Activated naive CD4-positive, alpha-beta T cell treated with anti-CD3 and anti-CD28 coated beads, Interleukin-2, amount 10 ng/mL, durations not matched to agents 7 days and 5 days (primary cell): ENCODE measurements at places on chromosomes 2 and 18.

GRCh38 chr2:3752376-3752775 lies 49.0 kb downstream of the DCDC2C start:
- no peak for DNase-seq
- no peaks in the 10 kb centered on the region for H3K27me3 ChIP-seq
- no peak overlapping the region for H3K27ac ChIP-seq
- no peak overlapping the region for H3K4me3 ChIP-seq
- H3K36me3 ChIP-seq, result no peaks in the 10 kb centered on the region

- no peak overlapping the region for H3K4me3 ChIP-seq
- no peaks in the 10 kb centered on the region for H3K36me3 ChIP-seq
- no peak for DNase-seq
- peaks cover 3% of the 10 kb centered on the region for H3K27me3 ChIP-seq
Measured at GRCh38 chr18:2448565-2449151, 122.6 kb downstream of the METTL4 start.

- H3K36me3 ChIP-seq, result no peaks in the 10 kb centered on the region
- no peak for DNase-seq
- H3K27ac ChIP-seq, result no peak overlapping the region
- H3K27me3 ChIP-seq, result no peaks in the 10 kb centered on the region
- H3K4me1 ChIP-seq, result no peaks in the 10 kb centered on the region
Measured at GRCh38 chr2:221286406-221286805, 285.7 kb downstream of the EPHA4 start.

GRCh38 chr18:40911041-40911440 lies 1044.0 kb upstream of the PIK3C3 start:
- H3K27ac ChIP-seq, result no peak overlapping the region
- no peak overlapping the region for H3K4me3 ChIP-seq
- H3K36me3 ChIP-seq, result no peaks in the 10 kb centered on the region
- no peaks in the 10 kb centered on the region for H3K27me3 ChIP-seq
- no peak for DNase-seq

DNA sequence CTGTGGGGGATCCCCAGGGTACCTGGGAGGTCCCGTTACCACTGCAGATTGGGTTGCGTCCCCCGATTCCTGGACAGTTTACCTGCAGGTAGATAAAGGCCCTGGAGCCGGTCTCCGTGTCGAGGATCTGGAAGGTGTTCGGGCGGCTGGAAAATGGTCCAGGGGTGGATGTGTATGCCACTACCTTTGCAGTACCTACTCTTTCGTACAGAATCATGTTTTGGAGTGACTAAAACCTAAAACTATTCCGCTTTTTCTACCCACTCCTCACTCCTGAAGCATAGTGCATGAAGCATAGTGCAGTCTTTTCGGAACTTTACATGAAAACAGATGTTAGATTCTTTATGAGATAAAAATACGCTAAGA lies 418 bp downstream of the WDR75 start:
- peaks cover 8% of the 10 kb centered on the region for H3K36me3 ChIP-seq
- peak overlapping the region; percentile 99 for H3K27ac ChIP-seq
- peaks cover 27% of the 10 kb centered on the region for H3K4me1 ChIP-seq
- no peak for DNase-seq

DNA sequence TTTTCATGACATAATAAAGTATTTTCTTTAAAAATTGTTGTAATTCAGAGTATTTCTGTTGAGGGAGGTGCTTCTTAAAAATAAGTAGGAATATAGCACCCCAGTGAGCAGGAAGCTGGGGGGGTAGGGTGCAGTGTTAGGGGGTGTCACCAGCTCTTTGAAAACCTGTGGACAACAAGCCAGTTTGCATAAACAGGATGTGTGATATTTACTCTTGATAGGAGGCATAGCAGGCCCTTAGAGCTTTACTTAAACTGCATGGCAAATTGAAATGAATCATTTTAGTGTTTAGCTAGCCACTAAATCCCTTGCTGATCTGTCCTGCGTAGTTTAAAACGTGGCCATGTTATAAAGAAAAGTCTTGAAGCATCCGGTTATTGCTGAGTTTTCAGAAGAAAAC lies 8.4 kb downstream of the TGIF1 start:
- DNase-seq, result peak; percentile 35
- peaks cover 8% of the 10 kb centered on the region for H3K27me3 ChIP-seq
- H3K4me3 ChIP-seq, result no peak overlapping the region
- H3K4me1 ChIP-seq, result peaks cover 40% of the 10 kb centered on the region
- peak overlapping the region; percentile 49 for H3K27ac ChIP-seq
- peaks cover 42% of the 10 kb centered on the region for H3K36me3 ChIP-seq

DNA sequence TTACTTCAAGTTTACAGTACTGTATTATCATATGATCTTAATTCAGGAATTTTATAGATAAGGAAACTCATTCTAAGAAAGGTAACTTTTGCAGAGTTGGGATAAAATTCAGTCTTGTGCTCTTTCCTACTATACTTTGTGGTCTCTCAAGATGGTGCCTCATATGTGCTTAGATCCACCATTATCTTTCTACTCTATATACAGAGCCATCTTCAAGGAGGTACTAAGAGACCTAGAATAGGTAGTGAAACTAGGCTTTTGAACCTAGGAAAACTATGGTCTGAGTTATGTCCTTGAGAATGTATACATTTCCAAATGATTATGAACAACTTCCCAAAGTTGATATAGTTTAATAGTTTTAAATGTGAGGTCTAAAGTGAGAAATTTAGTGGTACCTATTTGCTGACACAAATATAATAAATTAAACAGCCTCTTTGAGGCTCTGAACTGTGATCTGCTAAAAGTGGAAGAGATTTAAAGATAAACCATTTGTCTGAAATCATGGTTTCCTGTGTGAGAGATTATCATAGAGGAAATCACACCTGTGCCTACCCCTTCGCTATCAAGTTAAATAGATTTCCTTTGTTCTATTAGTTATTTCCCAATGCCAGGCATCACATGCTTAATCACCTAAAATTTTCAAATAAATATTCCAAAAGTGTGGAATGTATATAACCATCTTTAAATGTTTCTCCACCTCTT lies 27.2 kb downstream of the ACAA2 start:
- peaks cover 51% of the 10 kb centered on the region for H3K4me1 ChIP-seq
- peak overlapping the region; percentile 67 for H3K27ac ChIP-seq
- no peak overlapping the region for H3K4me3 ChIP-seq
- no peak for DNase-seq
- H3K27me3 ChIP-seq, result no peaks in the 10 kb centered on the region
